AG20443 (cell line): ENCODE measurements at places on chromosomes 13 and 19.

- peak; percentile 92 for DNase-seq
These were observed 2.4 kb downstream of the TIMM13 start for GRCh38 chr19:2424686-2425621.

DNA sequence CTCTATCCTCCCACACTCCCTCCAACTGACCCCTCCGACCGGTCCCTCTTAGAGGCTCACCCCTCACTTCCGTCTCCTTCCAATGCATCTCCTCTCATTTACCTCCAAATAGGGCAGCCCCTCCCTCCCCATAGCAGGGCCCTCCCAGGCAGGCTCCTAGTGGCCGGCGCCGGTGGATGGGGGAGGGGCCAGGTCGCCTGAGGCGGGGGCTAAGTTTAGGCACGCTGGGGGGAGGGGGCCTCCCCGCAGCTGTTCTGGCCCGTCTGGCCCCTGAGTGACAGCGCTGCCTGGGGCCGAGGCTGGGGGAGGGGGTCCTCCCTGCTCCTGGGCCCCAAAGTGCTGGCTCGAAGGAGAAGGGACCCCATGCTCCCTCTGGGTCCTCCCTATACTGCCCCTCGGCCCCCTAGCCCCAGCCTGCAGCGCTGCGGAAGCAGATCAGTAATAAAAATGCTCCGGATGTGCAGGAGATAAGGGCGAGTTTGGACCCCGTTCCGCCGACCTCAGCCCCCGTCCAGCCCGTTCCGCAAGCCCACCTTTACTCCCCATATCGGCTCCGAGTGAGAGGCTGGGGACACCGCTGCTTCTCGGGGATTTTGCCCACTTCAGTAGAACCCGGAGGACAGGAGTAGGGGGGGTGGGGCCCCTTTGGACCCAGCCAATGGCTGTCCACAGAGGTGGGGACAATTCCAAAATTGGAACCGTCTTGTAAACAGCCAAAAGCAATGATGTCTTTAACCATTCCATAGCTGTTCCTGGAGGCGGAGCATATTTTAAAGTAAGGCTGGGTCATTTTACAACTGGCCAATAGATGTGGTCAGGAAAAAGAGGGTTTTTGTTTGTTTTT, 4.0 kb downstream of the RTN2 start:
- peak; percentile 71 for DNase-seq

GRCh38 chr13:95380468-95381211, 79.4 kb upstream of the ABCC4 start:
- peak; percentile 90 for DNase-seq

DNA sequence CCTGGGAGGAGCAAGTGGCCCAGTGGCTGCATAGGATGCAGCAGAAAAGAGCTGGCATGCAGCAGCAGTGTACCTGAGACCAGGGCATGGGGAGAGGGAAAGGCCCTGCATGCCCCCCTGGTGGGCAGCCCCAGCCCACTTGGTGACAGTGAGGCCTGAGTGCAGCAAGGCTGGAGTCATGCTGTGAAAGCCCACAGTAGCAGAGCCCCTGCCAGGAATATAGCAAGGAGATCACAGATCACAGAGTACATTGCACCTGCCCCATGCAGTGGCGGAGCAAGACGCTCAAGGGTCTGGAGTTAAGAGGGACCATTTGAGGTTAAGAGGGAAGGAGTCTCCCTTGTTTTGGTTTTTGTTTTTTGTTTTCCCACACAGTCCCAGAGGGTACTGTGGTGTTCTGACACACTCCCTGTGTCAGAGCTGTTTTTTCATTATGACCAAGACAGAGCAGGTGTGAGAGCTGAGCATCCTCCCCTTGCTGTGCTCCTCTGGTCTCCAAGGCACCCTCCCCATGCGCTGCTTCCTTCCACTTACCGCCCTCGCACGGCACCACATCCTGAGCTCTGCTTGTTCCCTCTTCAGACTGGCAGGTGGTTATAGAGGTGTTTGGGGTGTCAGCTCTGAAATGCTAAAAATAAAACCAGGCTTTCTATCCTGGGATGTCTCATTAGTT, 85.0 kb upstream of the UBL3 start:
- DNase-seq = peak; percentile 40

DNA sequence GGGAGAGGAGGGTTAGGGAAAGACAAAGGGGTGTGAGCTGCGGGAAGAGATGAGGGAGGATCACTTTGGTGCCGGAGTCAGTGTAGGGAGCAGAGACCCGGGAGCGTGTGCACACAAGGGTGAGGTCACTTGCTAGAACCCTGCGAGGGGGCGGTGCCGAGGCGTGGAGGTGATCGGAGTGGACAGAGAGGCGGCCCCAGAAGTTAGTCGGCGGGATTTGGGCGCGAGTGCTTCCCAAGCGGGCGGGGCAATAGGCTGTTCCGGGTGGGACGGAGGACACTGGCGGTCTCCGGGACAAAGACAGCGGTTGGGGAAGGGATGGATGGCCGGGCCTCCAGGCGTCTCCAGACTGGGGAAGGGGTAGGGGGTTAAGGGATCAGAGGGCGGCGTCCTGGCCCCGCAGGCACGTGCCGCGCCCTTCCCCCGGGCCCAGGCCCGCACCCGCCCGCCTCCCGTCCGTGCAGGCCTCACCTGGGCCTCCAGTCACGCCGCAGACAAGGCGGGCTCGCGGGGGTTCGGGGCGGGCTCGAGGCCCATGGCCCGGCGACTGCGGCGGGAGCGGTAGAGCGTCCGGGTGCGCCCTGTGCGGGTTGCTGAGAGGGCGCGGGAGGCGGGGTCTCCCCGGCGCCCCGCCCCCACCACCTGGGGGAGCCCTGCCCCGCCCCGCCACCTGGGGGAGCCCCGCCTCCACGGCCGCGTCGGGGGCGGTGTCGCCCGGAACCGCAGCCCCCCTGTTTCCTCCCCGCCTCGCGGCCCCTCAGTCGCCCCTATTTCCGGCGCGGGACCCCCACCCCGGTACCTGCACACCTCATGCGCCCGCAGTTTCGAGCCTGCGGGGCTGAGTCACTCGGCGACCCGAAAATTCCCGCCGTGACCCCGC, at the start of gene LPAR2:
LPAR2 (minus strand) TSS at position 600 of the 880 bp plus-strand sequence. CDS start 945 bp downstream, outside the sequence.
- peak; percentile 53 for DNase-seq

- DNase-seq = no peak
These were observed 111.3 kb upstream of the PCDH9 start for GRCh38 chr13:67341406-67341805.

- DNase-seq = no peak
These were observed 368.5 kb upstream of the ZNF507 start for GRCh38 chr19:31976775-31977536.

- no peak for DNase-seq
These were observed 19.7 kb downstream of the ARHGEF18 start for GRCh38 chr19:7368456-7368855.

- DNase-seq = no peak
These were observed 9.8 kb upstream of the SIGLEC12 start for GRCh38 chr19:51511353-51511752.

DNA sequence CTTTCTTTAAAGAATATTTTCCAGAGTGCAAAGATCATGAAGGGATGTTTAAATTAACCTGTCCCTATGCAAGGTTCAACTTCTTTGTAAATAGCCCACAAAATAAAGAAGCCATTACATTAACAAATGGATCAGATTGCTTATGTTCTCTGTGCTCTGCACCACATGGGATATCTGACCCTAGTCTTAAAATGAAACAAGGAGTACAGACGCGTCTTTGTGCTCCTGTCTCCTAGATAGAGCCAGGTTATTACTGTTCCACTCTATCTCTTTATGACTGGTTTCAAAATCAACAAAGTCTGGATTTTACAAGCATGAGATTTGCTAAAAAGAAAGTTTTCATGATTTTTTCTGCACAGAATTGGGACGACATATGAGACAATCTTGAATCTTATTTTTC, 339.4 kb downstream of the KLF12 start:
- no peak for DNase-seq

DNA sequence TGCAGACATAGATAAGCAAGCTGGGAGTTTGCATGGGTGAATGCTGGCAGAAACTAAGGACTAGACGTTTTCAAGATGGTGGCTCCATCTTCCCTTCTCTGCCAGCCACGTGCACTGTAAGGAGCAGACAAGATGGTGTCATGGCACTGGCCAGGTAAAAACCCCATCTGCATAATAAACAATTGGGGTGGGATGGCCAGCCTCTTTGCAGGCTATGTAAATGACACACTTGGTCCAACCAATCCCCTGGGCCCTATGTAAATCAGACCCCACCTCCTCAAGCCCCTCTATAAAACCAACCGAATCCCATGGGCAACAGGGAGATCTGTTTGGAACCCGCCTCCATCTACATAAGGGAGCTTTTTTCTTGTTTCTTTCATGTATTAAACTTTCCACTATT, 2.4 kb upstream of the OR7A5 start:
- DNase-seq = no peak

- DNase-seq = no peak
These were observed 61.3 kb downstream of the TNFRSF19 start for GRCh38 chr13:23631311-23632047.

DNA sequence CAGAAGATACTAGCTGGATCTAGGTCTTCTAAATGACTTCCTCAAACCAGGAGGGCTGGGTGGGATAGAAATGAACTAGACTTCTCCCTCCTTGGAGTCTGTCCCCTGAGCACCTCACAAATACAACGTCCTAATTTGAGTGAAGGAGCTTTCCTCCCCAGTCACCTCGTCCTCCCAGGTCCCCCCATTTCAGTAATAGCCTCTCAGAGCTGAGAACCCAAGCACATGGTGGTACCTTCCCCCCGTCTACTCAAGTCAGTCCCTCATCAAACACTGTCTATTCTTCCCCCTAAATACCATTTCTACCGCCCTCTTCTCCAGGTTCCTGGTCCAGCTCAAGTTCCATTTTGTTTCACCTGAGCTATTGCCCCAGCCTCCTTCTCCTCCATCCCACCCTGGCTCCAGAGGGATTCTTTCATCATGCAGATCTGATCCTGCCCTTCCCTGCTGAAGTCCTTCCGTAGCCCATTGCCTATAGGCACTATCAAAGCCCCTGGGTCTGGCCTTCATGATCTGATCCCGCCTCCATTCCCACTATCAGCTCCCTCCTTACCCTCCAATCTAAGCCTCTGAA, 5.3 kb upstream of the PRKCG start:
- DNase-seq = no peak
